ENCODE measurements at places on chromosomes 1 and 21.

DNA sequence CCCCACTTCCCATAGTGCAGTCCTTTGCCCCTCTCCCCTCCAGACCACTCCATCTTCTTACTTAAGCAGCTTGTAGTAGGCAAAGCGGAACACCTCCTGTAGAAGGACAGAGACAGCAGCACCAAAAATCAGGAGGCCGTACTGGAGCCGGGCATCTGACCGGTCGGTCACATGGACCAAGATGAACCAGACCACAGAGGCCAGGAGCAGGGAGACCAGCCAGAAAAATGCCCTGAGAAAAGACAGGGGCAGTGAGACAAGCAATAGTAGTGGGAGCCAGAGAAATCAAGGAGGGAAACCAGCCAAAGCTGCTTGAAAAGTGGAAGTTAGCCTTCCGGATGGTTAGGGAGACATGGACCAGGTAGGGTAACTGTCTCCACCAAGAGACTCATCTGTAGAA, 920 bp downstream of the APH1A start:
- no peak for DNase-seq

DNA sequence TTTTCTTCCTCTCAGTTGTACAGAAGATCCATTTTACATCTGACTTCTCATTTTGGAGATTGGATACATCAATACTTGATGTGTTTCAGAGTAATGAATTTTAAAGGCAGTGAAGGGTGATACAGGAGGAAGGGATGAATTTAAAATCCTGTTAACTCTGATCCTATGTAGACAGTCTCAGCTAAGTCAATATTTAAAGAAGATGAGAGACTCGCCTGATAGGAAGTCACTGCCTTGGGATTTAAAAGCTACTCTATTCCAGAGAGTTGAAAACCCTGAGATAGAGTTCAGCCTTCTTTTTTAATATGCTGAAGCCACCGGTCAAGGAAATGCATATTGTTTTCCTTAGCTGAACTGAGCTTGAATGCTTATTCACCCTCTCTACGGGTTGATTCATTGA, 42.7 kb downstream of the HUNK start:
- no peak for DNase-seq

- no peak for DNase-seq
Measured at GRCh38 chr1:208724079-208724478, 479.9 kb upstream of the PLXNA2 start.

DNA sequence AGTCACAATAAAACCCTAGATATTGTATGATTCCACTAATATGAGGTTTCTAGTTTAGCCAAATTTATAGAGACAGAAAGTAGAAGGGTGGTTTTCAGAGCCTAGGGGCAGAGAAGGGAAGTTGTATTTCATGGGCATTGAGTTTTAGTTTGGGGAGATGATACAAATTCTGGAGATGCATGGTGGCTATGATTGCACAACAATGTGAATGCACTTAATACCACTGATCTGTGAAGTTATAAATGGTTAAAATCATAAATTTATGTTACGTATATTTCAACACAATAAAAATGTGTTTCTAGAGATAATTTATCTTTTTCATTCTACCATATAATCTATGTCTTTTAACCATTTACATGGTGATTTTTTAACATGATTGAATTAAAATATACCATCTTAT, 779.3 kb upstream of the BRINP3 start:
- no peak for DNase-seq

- no peak for DNase-seq
Measured at GRCh38 chr1:147225193-147225730, at the start of gene FMO5. TSS of gene FMO5 (minus strand) at chr1:147225339. CDS start at chr1:147225029, 310 bp downstream.

GRCh38 chr1:14653461-14653960, 55.0 kb downstream of the KAZN start:
- no peak for DNase-seq

GRCh38 chr1:29245876-29246275, 9.6 kb downstream of the PTPRU start:
- no peak for DNase-seq

DNA sequence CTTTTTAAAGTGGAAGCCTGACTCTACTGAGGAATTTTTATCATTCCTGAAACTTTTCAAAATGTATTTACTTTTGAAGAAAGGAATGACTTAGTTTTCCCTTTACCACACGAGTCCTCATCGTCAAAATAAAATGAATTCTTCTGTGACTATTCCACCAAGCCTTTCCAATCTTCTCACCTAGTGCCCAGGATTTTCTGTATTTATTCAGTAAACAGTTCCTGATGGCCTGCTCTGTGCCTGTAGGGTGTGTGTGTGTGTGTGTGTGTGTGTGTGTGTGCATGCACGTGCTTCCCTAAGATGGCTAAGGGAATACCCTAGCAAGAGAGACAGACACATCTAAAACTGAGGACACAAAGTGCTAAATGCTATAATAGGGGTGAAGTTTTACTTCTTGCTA, 395.0 kb upstream of the USP24 start:
- DNase-seq, result no peak

- no peak for DNase-seq
Measured at GRCh38 chr1:9201401-9202239, 33.0 kb upstream of the H6PD start.

DNA sequence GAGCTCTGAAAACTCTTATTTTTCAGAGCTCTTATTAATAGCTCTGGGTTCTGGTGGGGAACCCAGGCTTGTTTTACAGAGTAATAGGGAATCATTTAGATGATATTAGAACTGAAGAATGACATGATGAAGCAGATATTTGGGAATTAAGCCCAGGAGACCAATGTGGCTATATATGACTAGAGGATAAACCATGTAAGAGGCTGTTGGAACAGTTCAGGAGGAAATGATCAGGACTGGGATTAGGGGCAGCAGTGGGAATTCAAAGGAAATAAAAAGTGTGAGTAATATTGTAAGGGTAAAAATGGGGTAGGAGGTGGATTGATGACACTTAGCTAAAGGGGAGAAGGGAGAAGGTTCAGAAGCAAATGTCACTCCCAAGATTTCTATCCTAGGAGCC, 58.6 kb downstream of the GIPC2 start:
- no peak for DNase-seq

DNA sequence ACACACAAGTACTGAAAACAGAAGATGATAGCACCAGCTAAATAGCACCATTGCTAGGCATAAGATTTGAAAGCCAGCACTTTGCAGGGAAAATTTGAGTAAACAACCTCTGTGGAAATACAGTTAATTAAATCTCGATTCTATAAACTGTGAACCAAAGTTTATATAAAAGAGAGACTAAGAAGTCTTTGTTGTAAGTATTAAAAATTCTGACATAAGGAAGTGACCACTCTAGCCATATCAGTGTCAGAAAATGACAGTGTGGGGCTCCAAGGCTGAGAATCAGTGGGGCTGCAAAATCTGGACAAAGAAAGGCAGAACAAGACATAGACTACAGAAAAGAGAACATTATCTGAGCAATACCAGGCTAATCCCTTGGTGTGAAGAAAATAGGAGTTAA, 292.2 kb downstream of the ST6GALNAC3 start:
- no peak for DNase-seq

DNA sequence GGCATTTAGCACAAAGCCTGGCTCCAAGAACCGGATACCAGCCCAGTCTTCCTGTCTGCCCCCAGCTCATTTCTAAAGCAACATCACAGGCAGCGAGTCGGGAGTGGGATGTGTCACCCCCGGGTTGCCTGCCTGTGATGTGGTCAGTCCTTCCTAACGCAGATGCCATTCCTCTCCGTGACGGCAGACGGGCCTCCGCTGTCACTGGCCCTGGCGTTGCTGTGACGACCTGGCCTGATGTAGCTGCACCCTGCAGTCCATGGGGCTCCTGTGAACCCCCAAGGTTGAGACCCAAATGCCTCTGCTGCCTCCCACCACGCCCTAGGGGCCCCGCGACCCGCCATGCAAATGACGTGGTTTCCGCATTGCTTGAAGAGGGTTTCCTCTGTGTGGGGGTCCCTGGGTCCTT, 12.3 kb downstream of the TNFRSF1B start:
- no peak for DNase-seq

DNA sequence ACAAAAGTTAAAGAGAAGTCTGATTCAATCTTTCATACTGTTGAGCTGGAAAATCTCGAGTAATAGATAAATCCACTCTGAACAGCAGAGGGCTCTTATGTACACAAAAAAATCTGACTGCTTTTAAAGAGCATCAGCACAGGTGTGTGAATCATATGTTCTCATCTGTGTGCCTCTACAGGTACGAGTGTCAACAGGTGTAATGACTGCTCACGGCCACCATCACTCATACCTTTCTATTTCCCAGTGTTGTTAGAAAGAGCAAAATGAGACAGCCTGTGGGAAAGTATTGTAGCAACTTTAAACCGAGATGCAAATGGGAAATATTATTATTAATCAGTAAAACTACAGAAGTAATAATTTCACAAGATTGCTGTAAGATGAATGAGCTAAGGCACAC, 49.0 kb upstream of the SCAF4 start:
- DNase-seq, result no peak

GRCh38 chr1:163668472-163668871, 346.7 kb downstream of the NUF2 start:
- no peak for DNase-seq

DNA sequence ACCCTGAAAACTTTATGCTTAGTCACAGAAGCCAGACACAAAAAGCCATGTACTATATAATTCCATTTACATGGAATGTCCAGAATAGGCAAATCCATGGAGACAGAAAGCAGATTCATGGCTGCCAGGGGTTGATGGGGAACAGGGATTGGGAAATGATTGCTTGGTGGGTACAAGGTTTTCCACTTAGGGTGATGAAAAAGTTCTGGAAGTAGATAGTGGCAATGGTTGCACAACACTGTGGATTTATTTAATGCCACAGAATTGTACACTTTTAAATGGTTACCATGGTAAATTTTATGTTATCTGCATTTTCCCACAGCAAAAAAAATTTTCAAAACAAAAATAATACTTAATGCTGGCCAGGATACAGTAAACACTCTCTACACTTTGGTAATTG, 40.6 kb downstream of the ENAH start:
- DNase-seq, result no peak

DNA sequence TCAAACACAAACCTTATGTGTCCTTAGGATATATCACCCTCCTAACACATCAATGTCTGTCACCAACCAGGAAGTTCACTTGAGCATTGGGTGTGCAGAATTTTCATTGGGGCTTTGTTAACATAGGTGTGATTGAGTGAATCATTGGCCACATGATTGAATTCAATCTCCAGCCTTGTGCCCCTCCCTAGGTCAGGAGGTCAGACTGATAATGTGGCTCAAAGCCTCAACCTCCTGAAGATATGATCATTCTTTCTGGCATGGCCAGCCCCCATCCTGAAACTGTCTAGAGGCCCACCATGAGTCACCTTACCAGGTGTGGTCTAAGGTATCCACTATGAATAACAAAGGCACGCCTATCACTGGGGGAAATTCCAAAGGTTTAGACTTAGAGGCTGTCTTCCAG, 90.1 kb downstream of the PKN2 start:
- DNase-seq, result no peak

DNA sequence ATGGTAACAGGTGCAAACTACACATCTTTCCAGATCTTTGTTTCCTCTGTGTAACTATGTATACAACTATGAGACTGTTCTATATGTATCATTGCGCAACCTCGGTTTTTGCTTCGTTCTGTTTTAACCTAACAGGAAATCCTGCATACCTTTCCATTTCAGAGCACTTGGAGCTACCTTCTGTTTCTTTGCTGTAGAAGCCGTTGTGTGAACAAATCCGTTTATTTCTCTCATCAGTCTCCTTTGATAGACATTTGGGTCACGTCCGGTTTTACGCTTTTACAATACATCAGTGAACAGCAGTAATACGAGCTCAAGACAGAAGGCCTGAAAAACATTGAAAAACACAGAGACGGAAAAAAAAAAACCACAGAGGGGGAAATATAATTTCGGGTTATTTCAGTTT, 10.5 kb downstream of the ATP5IF1 start:
- no peak for DNase-seq

GRCh38 chr1:109847251-109847650, 63.4 kb upstream of the CSF1 start:
- no peak for DNase-seq

DNA sequence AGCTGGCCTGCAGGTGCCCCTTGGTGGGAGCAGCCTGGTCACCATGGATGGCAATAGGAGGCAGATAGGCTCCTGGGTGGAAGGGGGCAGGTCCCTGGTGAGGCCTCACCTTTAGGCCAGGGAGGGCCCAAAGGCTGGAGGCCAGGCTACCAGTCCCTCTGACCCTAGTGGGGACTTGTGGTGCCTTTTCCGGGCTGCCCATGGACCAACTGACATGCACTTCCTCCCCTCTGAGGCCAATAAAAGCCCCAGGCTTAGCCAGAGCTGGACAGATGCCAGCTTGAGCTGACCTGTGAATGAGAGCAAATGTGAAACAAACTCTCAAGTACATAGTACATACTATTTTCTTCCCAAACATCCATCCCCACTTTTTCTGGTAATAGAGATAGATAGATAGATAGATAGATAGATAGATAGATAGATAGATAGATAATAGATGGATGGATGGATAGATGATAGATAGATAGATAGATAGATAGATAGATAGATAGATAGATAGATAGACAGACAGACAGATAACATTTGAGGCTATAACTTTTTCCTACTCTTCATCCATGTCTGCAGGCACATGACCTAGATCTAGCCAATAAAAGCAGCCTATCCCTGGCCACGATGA, 9.2 kb upstream of the CTTNBP2NL start:
- DNase-seq, result no peak

GRCh38 chr1:179828554-179829110, 49.0 kb downstream of the TOR1AIP2 start:
- DNase-seq, result no peak

DNA sequence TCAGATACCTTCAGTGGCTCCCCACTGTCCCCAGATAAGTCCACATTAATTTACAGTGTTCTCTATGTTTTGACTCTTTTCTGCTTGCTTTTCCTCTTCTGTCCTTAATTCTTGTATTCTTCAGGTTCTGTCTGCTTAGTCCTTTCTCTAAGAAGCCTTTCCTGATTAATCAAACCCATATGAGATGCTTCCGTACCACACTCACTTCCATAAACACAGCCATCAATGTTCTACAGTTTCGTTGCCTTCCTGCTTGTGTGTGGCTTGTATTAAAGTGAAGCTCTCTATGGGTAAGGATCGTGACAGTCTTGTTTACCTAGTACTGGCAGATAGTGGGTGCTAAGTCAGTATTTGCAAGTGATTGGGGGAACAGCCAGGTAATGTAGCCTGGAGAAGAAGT, 75.9 kb downstream of the PRDM2 start:
- no peak for DNase-seq

DNA sequence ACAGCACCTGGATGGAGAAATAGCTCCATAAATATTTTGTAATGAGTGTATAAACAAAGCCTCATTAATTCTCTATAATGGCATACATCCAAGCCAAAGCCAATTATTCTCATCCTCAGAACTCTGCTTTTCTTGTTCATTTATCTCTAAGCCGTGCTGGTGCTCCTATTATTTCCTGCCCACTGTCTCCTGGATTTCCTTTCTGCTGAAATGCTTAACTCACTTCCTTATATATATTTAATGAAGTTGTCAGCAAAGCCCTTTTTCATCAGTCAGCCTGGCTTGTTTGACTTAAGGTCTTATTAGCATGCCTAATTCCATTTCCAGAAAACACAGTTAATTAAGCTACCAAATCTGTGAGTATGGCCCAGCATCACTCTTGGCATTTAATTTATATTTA, 93.4 kb downstream of the SLC25A24 start:
- no peak for DNase-seq

Data from DMS 273 treated with DMSO at 0.1 percent for 48 hours (cell line).